ENCODE measurements at places on chromosomes 2 and 18.

DNA sequence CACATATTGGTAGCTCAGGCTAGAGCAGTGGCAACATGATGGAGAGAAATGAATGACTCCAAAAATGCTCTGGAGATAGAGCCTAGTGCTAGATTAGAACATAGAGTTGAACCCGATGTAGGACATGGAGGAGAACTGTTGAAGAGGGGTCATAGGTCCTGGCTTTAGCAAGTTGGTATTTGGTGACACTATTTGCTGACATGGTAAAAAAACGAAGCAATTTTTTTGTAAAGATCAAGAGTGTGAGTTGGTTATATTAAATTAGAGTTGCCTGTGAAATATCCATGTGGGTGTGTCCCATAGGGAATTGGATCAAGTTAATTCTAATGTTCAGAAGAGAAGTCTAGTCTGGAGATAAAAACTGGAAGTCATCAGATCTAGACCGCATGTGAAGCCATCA, 143.0 kb upstream of the RASGRP3 start:
- DNase-seq = no peak

GRCh38 chr2:169478339-169478738, 955 bp upstream of the BBS5 start:
- DNase-seq = no peak

GRCh38 chr18:22213333-22213973, 44.1 kb downstream of the GATA6 start:
- DNase-seq = no peak

DNA sequence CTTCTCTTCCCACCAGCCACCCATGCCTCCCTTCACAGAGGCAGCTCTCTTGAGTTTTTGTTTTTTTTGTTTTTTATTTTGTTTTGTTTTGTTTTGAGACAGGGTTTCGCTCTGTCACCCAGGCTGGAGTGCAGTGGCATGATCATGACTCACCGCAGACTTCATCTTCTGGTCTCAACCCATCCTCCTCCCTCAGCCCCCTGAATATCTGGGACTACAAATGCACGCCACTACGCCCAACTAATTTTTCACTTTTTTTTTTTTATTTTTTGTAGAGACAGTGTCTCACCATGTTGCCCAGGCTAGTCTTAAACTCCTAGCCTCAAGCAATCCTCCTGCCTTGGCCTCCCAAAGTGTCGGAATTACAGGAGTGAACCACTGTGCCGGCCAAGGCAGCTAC, 161.4 kb downstream of the TRABD2A start:
- DNase-seq = no peak

DNA sequence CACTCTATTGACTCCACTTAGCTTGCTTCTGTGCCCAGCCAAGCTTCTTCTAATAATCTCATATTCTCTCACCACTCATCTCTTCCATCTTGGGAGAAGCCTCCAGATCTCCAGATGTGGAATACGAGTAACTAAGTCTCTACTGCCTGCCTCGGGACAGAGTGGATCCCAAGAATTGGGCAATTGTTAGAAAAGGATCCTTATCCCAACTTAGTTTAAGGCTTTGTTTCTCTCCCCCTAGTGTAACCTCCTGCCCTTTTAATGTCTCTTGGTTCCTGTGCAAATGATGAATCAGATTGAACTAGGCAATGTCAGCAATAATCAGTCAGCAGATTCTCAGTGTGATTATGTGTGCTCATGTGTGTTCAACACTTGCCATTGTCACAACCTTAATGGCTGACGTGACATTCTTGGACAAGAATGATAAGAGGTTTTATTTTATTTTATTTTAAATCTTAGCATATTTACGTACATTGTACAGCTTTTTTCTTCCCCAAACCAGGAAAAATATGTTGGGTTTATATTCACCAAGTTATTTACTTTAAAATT, 59.7 kb downstream of the MYO3B start:
- no peak for DNase-seq

- DNase-seq = no peak
Measured at GRCh38 chr2:220353897-220354296, 726.5 kb downstream of the SLC4A3 start.

GRCh38 chr2:233857511-233858141, 3.3 kb upstream of the HJURP start:
- peak; percentile 56 for DNase-seq
